ENCODE measurements at places on chromosomes 5 and 9.

DNA sequence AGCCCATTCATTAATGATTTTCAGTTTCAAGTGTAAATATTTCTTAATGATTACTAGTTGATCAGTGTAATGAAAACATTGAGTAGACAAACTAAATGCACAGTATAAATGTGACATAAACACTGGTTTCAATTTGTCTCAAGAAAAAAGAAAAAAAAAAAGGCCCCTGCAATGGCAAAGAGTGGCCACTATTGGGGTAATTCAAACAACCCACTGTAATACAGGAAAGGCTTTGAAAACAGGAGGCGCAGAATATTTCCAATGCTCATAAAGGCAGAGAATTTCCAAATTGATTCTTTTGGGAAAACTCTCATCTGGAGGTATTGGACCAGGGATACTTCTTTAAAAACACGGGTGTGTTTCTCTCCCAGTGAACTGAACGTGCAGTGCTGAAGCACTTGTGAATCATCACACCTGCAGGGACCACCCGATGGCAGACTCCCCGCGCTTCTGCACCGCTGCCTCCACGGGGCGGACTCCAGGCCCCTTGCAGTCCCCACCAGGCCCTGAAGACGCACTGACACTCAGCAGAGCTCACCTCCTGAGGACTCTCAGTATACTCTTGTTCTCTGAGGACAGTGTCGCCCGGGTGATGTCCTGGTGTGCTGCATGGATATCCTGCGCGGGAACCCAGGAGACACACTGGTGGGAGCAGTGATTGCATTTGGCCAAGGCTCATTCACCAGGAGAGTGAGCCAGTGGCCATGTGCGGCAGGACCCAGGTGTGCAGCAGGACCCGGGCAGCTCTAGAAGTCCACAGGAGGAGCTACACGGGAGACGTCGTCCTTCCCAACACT lies 227.6 kb upstream of the IRX4 start:
- no peak overlapping the region for H3K4me3 ChIP-seq
- H3K27ac ChIP-seq, result no peak overlapping the region
- no peaks in the 10 kb centered on the region for H3K4me1 ChIP-seq
- H3K36me3 ChIP-seq, result no peaks in the 10 kb centered on the region
- DNase-seq, result no peak
- H3K27me3 ChIP-seq, result no peaks in the 10 kb centered on the region

GRCh38 chr9:84293001-84293798 lies 47.4 kb downstream of the SLC28A3 start:
- peaks cover 17% of the 10 kb centered on the region for H3K4me1 ChIP-seq
- H3K36me3 ChIP-seq, result no peaks in the 10 kb centered on the region
- no peak overlapping the region for H3K27ac ChIP-seq

- no peaks in the 10 kb centered on the region for H3K27me3 ChIP-seq
- no peak overlapping the region for H3K27ac ChIP-seq
- H3K36me3 ChIP-seq, result no peaks in the 10 kb centered on the region
- no peak overlapping the region for H3K4me3 ChIP-seq
- H3K4me1 ChIP-seq, result no peaks in the 10 kb centered on the region
Observed at GRCh38 chr5:23367874-23368273, 139.5 kb upstream of the PRDM9 start.

DNA sequence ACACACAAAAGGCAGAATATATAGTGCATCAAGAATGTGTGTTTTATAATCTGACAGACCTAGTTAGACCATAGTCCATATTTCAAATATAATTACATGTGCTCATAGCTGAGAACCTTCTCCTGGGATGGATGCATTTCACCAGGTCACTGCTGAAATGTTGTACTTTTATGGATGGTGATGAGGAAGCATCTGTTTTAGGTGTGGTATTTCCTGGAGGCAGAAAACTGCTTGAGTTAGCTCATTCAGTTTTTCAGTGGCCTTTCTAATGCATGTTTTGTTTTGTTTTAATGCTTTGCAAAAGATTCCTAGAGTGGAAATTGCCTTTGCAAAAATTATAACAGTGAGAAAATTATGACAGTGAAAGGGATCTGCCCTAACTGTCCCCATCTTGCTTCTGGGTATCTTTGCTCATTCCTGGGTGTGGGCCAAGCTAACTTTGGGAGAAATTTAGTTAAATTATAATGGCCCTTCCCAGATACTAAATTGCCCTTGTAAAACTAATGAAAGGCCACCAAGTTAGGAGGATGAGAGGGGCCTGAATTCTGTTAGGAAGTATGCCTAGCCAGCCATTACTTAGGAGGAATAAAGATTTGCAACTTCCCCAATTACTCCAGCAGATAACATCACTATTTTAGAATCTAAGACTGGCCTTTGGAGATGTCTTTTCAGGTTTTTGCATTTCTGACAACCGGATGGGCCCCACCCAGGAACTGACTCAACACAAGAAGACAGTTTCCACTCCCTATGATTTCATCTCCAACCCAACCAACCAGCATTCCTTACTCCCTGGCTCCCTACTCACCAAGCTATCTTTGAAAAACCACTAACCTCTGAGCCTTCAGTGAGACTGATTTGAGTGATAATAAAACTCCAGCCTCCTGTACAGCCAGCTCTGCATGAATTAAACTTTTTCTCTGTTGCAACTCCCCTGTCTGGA lies 7.0 kb upstream of the IL12B start:
- H3K27me3 ChIP-seq, result no peaks in the 10 kb centered on the region
- H3K4me3 ChIP-seq, result no peak overlapping the region
- H3K4me1 ChIP-seq, result peaks cover 5% of the 10 kb centered on the region
- no peaks in the 10 kb centered on the region for H3K36me3 ChIP-seq

DNA sequence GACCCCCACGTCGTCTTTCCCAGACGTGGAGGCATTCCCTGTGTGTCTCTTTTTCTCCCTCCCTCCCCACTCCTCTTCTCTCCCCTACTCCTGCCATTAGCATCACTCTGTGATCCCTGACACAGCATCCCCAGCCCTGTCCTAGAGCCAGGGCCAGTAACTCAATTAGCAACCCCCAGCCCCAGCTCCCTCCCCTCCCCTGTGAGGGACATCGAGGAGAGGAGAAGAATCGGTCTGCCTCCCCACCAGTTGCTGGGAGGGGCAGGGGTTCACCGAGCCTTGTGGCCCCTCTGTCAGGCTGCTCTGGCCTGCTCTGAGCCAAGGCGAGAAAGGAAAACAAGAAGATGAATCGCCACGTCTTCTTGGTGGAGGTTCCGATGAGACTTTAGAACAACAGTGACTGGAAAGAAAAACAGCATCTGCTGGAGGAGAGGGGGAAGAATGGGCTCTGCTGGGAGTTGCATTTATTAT lies 123.1 kb downstream of the PAPPA start:
- H3K27ac ChIP-seq, result no peak overlapping the region
- no peak overlapping the region for H3K4me3 ChIP-seq
- peaks cover 52% of the 10 kb centered on the region for H3K36me3 ChIP-seq
- H3K4me1 ChIP-seq, result no peaks in the 10 kb centered on the region

Measured in IMR-90 (cell line).